ENCODE measurements at places on chromosomes 7 and 10. TPM values are rescaled to one million over a fixed set of nuclear protein-coding genes. Genes with fewer than 3 reads are reported as not detected.

DNA sequence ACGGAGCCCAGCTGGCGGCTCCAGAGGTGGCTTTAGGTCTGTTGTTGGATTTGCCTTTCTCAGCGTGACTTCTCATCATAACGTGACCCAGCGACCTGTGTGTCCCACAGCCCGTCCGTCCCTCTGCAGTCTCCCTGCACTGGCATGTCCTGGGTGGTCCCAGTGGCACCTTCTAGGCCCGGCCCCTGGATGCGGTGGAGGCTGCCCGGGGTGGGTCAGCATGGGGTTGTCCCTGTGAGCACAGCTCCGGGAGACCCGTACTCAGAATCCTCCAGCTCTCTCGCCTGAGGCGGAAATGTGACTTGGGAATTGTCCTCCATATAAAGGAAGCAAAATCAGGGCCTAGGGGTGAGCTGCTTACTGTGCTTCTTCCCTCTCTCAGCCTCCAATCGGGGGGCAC is 25.6 kb upstream of the AP5Z1 start:
- no peaks in the 10 kb centered on the region for H3K27me3 ChIP-seq
- peak overlapping the region; percentile 94 for H3K27ac ChIP-seq
- peaks cover 62% of the 10 kb centered on the region for H3K4me1 ChIP-seq
- peaks cover 11% of the 10 kb centered on the region for H3K36me3 ChIP-seq

The PILRA gene
- 2.0 TPM for total RNA-seq

DNA sequence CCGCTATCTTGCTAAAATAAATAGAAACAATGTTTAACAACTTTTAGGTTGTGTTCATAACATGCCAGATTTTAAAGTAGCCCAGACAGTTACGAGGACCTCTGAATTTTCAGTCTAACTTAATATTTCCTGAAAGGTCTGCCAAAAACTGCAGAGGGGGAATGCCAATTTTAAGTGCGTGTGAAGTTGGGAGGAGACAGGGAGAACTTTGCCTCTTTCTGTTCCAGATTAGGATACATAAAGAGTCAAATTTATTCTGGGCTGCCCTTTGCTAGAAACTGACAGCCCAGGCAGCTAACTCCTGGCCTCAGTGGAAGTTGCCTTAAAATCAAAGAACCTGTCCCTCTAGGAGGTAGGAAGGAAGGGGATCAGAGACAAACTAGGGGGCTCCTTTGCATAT is 52.3 kb upstream of the PIP4K2A start:
- H3K36me3 ChIP-seq: no peaks in the 10 kb centered on the region
- peak overlapping the region; percentile 42 for H3K27ac ChIP-seq
- peaks cover 11% of the 10 kb centered on the region for H3K4me1 ChIP-seq
- no peak for DNase-seq
- H3K4me3 ChIP-seq: no peak overlapping the region

The NRF1 gene
- total RNA-seq: 9.6 TPM

DNA sequence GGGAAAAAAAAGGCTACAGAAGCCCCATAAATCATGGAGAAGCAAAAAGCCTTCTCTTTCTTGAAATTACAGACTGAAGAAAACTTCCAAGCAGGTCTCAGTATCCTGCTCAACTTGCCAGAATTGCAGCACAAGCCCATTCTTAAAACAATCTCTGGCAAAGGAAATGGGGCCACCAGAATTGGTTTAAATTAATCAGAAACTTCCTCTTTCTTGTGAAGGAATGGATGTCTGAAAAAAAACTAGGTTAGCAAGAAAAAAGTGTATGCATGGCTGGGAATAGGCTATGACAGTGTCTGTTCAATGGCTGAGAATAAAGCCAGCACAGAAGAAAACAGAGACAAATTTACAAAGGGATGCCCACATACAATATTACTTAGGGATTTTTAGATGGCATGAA is 59.1 kb downstream of the TFEC start:
- no peaks in the 10 kb centered on the region for H3K36me3 ChIP-seq
- H3K4me1 ChIP-seq: no peaks in the 10 kb centered on the region
- no peak overlapping the region for H3K27ac ChIP-seq

GRCh38 chr7:42624471-42624870 is 287.4 kb downstream of the C7orf25 start:
- no peaks in the 10 kb centered on the region for H3K36me3 ChIP-seq
- H3K4me3 ChIP-seq: no peak overlapping the region
- H3K27me3 ChIP-seq: no peaks in the 10 kb centered on the region
- DNase-seq: no peak
- no peaks in the 10 kb centered on the region for H3K4me1 ChIP-seq
- H3K27ac ChIP-seq: no peak overlapping the region

The FEZF1 gene
- not detected for total RNA-seq

The PTCD1 gene
- 4.3 TPM for total RNA-seq

DNA sequence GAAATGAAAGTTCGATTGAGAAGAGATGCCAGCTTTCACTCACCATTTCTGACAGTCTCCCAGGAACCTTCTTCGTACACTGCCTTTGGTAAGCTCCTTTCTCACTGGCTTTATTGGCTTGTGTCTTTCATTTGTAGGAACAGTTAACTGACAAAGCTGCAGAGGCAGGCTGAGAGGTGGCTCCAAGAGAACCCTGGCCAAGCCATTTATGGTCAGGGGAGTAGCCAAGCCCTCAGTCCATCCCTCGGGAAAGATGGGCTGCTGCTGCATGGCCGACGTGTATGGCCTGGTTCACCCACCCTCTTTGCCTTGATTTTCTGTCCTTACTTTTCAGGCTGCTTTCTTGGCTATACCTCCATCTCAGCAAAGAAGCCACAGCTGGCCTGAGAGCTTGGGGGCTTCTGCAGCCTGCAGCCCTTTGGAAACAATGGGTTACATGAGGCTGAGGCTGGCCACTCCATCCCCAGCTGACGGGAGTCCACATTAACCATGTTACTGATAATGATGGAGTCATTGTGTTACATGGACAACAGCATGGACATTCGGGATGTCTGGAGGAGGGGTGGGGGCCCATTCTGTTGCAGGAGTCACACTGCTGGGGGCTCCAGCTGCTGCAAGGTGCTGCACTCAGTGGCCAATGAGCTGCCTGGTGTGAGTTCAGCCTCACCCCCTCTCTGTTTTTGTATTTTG is at the start of gene OPALIN:
Gene OPALIN (minus strand): TSS at position 152 of the 690 bp plus-strand sequence. CDS start 106 bp downstream, at position 46.
- H3K4me3 ChIP-seq: no peak within 1 kb of the TSS
- no peaks in the 10 kb centered on the region for H3K36me3 ChIP-seq
- H3K4me1 ChIP-seq: no peaks in the 10 kb centered on the region
- peaks cover 18% of the 10 kb centered on the region for H3K27me3 ChIP-seq
- no peak for DNase-seq
